Fibroblast of upper back skin (primary cell): ENCODE measurements at places on chromosomes 12 and 14.
A peak's percentile ranks its signal among the peaks of the same experiment; 100 is the strongest.

GRCh38 chr12:112839386-112839972 is 47.9 kb downstream of the RPH3A start:
- DNase-seq, result peak; percentile 59

DNA sequence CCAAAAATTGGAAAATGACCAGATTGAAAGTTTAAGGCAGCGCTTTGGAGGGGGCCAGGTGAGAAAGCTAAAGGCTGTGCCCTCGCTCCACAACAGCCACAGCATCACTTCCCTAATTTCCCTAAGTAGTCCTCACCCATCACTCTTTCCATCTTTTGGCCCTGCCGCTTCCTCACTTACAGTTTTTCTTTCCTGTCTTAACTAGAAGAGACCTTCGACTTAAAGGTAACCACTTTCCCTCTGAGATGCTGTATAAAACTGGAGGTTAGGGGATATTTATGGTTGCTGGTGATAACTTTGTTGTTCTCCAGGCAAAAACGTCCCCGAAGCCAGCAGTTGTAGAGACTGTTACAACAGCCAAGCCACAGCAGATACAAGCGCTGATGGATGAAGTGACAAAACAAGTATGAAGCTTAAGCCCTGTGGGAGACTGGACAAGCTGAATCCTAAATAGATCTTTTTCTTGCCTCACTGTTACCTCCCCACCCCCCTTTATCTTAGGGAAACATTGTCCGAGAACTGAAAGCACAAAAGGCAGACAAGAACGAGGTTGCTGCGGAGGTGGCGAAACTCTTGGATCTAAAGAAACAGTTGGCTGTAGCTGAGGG is 4.3 kb downstream of the DDIT3 start:
- no peak for DNase-seq

DNA sequence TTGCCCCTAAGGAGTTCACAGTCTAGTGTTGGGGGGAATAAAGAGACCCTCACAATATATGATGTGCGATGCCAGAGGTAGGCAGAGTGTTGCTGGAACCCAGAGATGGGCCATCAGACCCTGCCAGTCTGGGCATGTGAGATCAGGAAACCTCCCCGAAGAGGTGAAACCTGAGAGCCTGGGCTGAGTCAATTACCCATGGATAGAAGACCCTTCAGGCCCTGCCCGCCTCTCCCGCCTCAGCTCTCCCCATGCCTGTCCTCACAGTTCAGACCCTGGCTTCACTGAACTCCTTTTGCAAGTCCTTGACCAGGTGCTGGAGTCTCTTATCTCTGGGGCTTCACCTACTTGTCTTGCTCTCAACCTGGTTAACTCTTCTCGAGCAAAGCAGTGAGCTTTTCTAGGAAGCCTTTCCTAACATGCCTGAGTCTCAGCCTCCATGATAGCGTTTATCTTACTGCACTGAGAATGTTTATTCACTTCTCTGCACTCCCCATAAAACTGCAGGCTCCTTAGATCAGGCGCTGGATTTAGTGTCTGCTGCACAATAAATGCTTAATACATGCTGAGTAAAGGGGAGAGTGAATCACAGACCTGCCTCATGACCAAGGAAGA is 19.6 kb downstream of the ALDH1L2 start:
- DNase-seq, result no peak

DNA sequence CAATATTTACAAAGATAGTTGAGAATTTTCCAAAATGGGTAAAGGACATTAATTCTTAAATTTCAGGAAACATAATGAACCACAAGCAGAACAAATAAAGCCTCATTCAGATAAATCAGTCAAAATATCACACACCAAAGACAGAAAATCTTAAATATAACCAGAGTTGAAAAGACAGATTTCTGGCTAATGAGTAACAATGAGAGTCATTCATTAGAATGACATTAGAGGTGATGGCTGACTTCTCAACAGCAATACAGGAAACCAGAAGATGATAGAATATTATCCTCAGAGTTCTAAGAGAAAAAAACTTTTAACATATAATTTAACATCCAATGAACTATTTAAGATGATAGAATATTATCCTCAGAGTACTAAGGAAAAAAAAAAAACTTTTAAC is 124.2 kb downstream of the DENND5B start:
- DNase-seq, result peak; percentile 9

- no peak for DNase-seq
Observed at GRCh38 chr12:64825143-64826021, 935 bp downstream of the TBC1D30 start.

GRCh38 chr12:80199931-80200330 is 100.6 kb downstream of the OTOGL start:
- DNase-seq, result no peak

GRCh38 chr12:522692-523378 is 63.1 kb downstream of the B4GALNT3 start:
- no peak for DNase-seq

- DNase-seq, result no peak
Observed at GRCh38 chr14:62800577-62800976, 244.7 kb downstream of the KCNH5 start.

DNA sequence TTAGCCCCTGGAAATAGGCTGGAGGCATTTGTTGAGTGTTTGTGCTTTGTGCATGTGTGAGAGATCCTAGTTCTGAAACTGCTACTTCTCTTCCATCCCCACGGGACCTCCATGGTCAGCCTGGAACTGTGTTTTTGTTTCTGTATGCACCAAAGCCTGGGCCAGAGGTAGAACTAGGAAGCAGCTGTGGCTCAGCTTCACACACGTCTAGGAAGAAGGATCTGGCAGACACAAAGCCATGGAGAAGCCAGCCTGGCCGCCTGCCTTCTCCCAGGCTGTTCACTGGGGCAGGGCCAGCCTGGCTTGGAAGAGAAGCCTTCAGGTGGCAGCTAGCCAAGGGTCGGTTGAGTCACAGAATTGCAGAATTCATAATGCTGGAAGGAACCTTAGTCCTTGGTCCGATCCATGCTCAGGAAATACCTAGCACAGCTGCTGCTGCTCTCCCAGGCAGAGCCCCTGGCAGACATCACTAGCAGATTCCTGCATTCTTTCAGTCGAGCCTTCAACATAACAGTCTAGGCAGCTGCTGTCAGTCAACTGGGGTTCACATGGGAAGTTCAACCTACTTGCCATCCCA is 27.0 kb downstream of the RIN3 start:
- DNase-seq, result peak; percentile 100
